ENCODE measurements at places on chromosomes 4 and X.
A peak's percentile ranks its signal among the peaks of the same experiment; 100 is the strongest.

GRCh38 chrX:72110051-72110875 is 21.5 kb downstream of the RTL5 start:
- DNase-seq, result no peak

- DNase-seq, result no peak
Measured at GRCh38 chr4:161767116-161767515, 396.7 kb downstream of the FSTL5 start.

DNA sequence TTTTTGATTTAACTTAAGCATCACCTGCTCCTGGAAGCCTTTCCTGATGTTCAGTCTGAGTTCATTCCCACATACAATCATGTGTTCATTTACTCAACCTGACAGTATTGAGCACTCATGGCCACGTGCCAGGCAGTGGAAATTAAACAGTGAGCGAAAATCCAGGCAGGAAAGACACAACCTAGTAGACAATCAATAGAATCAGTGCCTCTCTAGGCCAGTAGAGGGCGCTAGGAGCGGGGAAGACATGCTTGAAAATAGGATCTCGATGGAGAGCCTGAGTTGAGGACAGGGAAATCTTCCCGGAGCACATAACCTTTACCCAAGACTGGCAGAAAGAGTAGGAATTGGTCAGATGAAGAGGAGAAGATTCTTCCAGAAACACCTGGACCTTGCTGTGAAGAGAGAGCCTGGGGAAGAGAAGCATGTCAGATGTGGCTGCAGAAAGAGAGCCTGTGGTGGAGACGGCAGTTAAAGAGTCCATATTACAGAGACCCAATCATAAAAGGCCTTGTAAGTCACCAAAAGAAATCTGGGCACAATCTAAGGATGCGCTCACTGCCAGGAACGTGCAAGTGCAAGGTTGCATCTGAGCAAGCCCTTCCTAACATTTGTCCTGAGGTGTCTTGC is 103.5 kb downstream of the LDB2 start:
- DNase-seq, result peak; percentile 39

DNA sequence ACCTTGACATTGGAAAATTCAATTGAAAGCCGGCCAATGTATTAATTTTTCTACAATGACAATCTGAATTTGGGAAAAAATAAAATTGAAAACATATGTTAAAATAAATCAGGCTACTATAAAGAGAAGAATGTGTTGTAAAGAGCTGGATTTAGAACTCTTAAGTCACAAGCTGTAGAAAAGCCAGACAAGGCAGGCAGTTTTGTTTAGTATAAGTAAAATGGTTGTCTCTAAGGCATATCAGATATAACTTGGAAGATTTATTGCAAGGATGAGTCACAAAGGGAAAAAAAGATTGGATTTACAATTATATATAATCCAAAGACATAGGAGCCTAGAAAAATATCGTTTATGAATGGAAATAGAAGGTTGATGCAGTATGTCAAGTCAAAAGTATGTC is 549.1 kb upstream of the EPHA5 start:
- DNase-seq, result no peak

DNA sequence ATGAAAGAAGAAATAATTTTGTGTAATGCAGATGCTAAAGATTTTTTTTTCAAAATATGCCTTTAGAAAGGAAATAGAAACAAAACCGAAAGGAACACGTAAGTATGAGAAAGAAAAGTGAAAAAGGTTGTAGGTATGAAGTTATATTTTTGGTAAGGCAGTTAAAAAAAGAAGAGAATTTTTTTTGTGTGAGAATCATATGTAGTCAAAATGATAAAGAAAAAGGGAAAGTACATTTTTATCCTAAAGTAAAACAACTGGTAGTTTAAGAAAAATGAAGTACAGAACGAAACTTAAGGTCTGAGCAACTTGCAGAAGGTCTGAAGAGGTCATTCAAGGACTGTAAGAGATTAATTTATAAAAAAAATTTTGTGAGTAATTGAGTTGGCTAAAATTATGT is 164.0 kb upstream of the TRAM1L1 start:
- no peak for DNase-seq

- DNase-seq, result no peak
Measured at GRCh38 chr4:21952549-21952948, 4.0 kb upstream of the KCNIP4 start.

- no peak for DNase-seq
Measured at GRCh38 chr4:55634417-55635128, 1.5 kb downstream of the NMU start.
